ENCODE measurements at places on chromosomes 7 and 10.

DNA sequence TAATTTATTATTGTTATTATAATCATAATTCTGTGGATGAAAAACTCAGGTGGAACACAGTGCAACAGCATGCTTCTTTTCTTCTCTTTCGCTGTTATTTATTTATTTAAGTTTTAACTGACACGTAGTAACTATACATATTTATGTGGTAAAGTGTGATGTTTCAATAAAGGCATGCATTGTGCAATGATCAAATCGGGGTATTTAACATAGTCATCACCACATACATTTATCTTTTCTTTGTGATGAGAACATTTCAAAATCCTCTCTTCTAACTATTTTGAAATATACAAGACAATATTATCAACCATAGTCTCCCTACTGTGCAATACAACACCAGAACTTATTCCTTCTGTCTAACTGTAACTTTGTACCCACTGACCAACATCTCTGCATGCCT, 152.5 kb upstream of the LYZL1 start:
- no peak for DNase-seq

DNA sequence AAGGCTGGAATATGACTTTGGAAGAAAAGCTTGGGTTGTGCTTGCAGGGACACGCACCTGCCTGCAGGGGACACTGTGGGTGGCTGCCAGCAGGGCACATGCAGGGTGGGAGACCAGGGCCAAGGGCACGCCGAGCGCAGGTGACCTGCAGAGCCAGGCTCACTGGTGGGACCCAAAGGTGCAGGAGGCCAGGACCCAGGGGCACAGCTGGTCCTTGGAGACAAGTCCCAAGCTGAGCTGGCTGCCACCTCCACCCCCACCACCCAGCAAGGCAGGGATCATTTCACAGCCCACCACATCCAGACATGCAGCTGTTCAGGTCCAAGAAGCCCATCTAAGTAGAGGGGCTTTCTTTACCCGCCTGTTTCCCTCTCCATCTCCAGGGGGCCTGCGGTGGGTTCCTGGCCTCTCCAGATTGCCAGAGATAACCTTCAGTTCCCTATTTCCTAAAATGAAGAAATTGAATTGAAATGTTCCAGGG, 13.8 kb upstream of the CLIP2 start:
- no peak for DNase-seq

GRCh38 chr7:66257481-66257880, 52.3 kb downstream of the TPST1 start:
- no peak for DNase-seq

DNA sequence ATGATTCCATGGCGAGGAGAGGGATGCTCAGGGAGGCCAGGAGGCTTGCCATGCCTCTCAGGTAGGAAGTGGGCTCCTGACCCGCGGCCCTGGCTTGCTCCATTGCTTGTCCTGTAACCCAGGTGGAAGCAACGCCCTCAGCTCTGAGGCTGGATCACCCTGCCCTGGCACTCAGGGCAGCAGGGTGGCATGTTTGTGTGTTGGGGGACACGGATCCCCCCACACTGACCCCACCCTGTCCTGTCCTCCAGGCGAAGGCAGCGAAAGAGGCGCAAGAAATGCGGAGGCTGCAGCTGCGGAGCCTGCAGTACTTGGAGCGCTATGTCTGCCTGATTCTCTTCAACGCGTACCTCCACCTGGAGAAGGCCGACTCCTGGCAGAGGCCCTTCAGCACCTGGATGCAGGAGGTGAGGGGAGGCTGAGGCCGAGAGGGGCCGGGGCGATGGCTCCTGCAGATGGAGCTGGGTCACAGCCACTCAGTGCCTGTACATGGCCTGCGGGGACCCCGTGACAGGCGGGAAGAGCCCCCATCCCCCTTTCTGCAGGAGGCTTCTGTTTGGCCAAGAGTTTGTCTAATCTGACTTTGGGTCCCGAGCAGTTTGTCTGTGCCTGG, 38.3 kb downstream of the PRF1 start:
- no peak for DNase-seq

GRCh38 chr7:50303335-50304128, 984 bp upstream of the IKZF1 start:
- DNase-seq: no peak

GRCh38 chr7:77995717-77996116, 197.1 kb downstream of the PHTF2 start:
- DNase-seq: no peak

- no peak for DNase-seq
Observed at GRCh38 chr7:55127622-55128081, 108.8 kb downstream of the EGFR start.

DNA sequence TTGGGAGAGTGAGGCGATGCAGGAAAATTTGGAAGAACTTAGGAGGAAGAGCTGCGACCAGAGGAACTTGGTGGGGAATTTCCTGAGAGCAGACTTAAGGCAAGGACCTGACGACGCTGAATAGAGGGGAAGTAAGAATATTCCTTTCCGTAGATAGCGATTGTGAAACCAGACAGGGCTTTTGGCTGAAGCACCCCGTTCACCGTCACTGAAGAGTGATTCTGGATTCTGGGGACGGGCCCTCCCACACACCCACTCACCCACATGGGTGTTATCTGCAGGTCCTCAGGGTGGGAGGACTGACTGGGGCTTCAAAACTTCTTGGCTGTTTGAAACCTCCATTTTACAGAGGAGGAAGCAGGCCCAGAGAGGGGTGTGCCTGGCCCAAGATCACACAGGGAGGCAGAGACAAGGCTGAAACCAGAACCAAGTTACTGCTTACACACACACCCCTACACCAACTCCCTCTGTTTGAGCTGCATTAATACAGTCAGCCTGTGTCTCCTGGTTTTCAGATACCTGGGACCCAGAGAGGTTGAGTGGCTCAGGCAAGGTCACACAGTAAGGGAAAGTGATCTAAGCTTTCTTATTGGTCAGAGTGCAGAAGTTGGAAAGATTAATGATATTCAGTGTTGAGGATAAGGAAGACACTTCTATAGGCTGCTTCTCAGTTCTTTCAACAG, 37.2 kb upstream of the CDH23 start:
- no peak for DNase-seq

- no peak for DNase-seq
Observed at GRCh38 chr10:31724296-31724695, 204.3 kb downstream of the ARHGAP12 start.

- no peak for DNase-seq
Observed at GRCh38 chr10:132809232-132810140, 23.5 kb upstream of the NKX6-2 start.

GRCh38 chr7:27314111-27314510, 71.5 kb downstream of the EVX1 start:
- no peak for DNase-seq

DNA sequence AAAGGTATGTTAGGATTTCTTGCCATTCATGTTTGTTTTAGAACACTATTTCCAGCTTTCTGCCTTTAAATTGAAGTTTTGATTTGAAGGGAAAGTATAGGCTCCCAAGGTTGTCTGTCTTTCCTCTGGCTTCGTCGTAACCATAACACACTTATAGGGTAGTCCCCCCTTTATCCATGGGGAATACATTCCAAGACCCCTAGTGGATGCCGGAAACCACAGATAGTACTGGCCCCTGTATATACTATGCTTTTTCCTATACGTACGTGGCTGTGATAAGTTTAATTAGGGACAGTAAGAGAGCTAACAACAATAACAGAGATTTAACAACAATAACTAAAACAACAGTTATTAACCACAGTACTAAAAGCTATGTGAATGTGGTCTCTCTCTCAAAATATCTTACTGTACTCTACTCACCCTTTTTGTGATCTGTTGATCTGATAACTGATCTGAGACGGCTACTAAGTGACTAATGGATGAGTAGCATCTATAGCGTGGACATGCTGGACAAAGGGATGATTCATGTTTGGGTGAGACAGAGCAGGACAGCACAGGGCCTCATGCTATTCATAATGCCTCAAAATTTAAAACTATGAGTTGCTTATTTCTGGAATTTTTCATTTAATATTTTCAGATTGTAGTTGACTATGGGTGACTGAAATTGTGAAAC, 273.1 kb downstream of the AUTS2 start:
- DNase-seq: no peak

GRCh38 chr7:24283554-24283896, 465 bp upstream of the NPY start:
- DNase-seq: no peak

DNA sequence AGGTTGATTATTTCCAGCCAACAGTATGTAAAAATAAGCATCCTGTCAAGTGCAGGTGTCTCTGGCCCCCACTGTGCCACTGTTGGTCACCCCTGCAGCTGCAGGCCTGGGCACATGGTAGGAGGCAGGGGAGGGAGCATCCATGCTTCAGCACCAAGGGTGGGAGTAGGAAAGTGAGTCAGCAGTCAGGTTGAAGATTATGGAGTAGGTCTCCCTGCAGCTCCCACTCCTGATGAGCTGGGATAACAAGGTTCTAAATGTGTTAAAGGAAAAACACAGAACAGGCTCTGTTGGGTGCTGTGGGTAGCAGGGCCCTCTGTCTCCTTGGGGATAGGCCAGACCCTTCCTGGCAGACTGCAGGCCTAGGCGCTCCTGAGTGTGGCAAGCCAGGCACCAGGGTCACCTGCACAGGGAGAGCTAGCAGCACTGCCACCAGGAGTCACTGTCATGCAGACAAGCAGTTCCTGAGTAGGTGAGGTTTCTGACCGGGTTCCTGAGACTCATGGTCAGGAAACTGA, 59.3 kb downstream of the NUDCD3 start:
- DNase-seq: no peak

- DNase-seq: no peak
Observed at GRCh38 chr10:115093286-115093775, at the start of gene ATRNL1. TSS of gene ATRNL1 (plus strand) at chr10:115093365. CDS start at chr10:115093751, 386 bp downstream.

- no peak for DNase-seq
Observed at GRCh38 chr7:90111-91063, 102.0 kb upstream of the FAM20C start.

DNA sequence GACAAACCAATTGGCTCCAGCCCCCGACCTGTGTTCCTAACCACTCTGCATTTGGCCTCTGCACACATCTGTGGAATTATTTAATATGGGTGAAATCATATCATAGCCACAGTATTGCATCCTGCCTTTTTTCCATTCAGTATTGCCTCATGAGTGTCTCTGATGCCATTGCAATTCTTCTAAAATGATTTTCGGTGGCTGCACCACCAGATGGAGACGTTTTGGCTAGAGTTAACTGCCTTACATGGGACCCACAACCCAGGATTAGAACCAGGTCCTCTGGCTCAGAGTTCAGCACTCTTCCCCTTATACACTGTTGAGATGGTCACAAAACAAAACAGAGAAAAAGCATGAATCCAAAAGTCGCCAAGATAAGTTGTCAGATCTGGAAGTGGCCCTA, 180.8 kb downstream of the EMX2 start:
- DNase-seq: no peak

GRCh38 chr7:128835231-128835751, 5.1 kb downstream of the FLNC start:
- no peak for DNase-seq

DNA sequence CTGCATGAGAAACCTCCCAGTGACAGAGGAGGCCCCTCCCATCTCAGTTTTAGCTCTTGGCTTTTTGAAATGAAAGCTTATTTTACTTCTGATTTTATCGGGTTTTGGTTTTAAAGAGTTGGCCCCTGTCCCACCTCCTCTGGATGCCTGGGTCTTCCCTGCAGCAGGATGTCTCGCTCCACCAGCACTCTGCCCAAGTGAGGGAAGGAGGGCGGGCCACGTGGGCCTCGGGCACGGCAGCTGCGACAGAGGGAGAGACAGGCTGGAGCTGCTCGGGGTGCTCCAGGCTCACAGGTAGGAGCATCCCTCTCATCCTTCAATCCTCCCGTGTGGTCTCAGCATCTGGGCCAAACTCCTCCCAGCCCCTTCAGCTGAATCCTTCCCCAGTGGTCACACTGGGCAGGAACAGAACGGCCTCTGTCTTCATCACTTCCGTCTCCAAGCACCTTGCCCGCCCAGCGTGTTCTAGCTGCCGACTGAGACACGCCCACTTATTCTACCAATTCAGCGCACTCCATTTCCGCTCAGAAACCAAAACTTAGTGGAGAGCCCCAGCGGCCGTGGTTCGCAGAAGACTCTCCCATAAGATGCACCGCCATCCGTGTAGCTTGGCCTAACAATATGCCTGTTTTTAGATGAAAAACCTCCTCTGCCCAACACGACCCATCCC, 222.9 kb downstream of the GLRX3 start:
- no peak for DNase-seq

GRCh38 chr7:35355199-35355598, 101.3 kb upstream of the TBX20 start:
- DNase-seq: no peak

GRCh38 chr7:81534996-81535395, 234.9 kb downstream of the HGF start:
- DNase-seq: no peak

- DNase-seq: no peak
Observed at GRCh38 chr10:122263971-122264370, 7.1 kb upstream of the BTBD16 start.

GRCh38 chr7:50539725-50540124, 25.5 kb downstream of the DDC start:
- DNase-seq: no peak

GRCh38 chr10:31075434-31075833, 43.8 kb upstream of the ZNF438 start:
- DNase-seq: no peak

DNA sequence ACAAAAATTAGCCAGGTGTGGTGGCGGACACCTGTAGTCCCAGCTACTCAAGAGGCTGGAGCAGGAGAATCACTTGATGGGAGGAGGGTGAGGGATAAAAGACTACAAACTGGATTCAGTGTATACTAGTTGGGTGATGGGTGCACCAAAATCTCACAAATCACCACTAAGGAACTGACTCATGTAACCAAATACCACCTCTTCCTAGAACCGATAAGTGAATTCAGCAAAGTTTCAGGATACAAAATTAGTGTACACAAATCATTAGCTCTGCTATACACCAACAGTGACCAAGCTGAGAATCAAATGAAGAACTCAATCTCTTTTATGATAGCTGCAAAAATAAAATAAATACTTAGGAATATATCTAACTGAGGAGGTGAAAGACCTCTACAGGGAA, 23.0 kb upstream of the DMBT1 start:
- DNase-seq: no peak

- no peak for DNase-seq
Observed at GRCh38 chr10:4020631-4021030, 235.6 kb upstream of the KLF6 start.

GRCh38 chr7:107931740-107932515, 40.9 kb downstream of the DLD start:
- DNase-seq: no peak

- DNase-seq: no peak
Observed at GRCh38 chr7:90570373-90570959, 25.7 kb upstream of the CDK14 start.

- DNase-seq: no peak
Observed at GRCh38 chr7:21064698-21065648, 278.3 kb upstream of the SP8 start.
